Smooth muscle cell of trachea (primary cell): ENCODE measurements at places on chromosomes 2 and 18. TPM values are rescaled to one million over a fixed set of nuclear protein-coding genes. Genes with fewer than 3 reads are reported as not detected.

Gene NETO1
- total RNA-seq, result 0.17 TPM in 1 of 2 replicates, not detected in the other

Gene NR4A2
- total RNA-seq, result 0.15 and 0.33 TPM in 2 replicates

Gene SULT1C2
- total RNA-seq, result 0.44 and 0.50 TPM in 2 replicates

Gene C2orf78
- not detected in 2 replicates for total RNA-seq

Gene HNMT
- total RNA-seq, result 20.8 and 45.4 TPM in 2 replicates

Gene IL1B
- 0.15 and 0.50 TPM in 2 replicates for total RNA-seq

Gene KLHL30
- 0.29 and 0.66 TPM in 2 replicates for total RNA-seq
